ENCODE measurements at places on chromosomes 2 and 18.

GRCh38 chr2:57156231-57156924, 890.2 kb upstream of the VRK2 start:
- DNase-seq = no peak

DNA sequence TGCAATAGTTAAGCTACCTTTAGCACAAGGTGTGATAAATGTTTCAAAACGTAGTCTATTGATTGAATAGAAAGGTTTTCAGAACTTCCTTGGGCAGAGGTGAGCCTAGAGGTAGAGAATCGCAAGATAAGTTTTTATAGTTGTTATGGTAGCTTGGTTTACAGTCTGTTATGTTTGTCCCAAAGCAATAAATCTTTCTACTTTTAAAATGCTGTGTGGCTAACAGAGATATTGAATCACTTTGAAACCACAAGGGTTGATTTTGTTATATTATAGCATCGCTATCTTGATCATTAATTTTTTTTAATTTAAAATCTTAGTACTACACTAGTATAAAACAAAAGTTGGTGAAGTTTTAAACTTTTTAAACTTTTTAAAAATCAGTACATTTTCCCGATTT, 126.7 kb downstream of the TMEM182 start:
- no peak for DNase-seq

GRCh38 chr18:75687626-75688025, 260.1 kb upstream of the SMIM21 start:
- no peak for DNase-seq

DNA sequence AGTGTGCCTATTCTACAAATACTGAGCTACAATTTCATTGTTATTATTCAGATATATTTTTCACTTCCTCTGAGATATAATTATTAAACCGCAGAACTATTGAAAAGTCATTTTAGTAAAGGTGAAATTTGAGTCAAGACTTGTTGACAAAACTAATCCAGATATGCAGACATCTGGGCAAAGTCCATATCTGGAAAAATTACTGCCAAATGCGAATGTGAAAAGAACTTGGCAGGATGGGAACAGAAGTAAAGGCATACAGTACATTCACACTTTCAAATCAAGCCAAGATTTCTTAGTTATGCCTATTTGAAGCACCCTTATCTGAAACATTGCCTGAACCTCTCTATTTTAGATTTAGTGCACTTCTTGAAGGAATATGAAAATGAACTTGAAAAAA, 923.6 kb downstream of the CCDC85A start:
- no peak for DNase-seq

- no peak for DNase-seq
These were observed 84.3 kb upstream of the SESTD1 start for GRCh38 chr2:179348906-179349305.

- no peak for DNase-seq
These were observed 87.1 kb upstream of the CSRNP3 start for GRCh38 chr2:165382362-165382761.

DNA sequence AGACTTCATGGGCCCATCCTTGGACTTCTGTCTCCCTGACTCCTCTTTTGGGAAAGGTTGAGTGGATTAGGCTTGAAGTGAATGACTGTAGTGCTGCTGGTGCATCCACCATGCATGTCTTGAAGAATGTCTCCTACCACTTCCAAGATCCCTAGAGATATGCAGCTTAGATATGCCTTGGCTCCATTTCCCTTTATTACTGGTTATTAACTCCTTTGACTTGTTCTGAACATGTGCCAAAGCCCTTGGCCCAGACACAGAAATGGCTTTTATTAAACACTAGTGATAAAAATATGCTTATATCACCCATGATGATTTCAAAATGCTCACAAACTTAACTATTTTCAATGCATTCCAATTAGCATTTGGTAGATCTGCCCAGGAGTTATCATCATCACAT, 90.0 kb upstream of the SLC14A2 start:
- DNase-seq = no peak

DNA sequence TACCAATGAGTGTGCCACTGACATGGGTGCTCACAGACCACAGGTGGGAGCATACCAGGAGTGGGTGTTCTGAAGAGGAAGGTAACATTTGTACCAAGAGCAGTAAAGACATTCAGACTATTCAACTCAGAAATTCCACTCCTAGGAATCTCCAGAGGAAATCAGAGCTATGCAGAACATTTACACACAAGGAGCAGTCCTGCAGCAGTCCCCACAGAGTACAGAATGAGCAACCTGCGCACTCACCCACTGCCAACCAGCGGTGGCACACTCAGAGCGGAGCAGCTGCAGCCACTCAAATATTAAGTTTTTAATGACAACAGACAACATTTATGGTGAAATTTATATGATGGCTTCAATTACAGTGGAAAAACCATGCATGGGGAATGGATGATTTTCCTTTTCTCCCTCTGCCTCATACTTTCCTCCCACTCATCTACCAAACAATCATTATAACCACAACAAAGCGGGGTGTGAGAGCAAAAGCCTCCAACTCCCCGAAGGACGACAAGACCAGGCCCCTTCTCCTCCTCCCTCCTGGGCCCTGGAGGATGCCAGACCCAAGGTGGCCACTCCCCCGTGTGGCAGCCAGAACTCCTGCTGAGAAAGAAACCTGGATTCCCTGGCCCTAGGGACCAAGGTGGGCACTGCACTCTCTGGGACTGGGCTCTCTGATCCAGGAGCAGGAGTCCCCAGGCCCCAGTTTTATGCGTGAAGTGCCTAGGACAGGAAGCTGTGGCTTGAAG, 5.4 kb downstream of the HS6ST1 start:
- DNase-seq = no peak

GRCh38 chr2:106030287-106031268, 163.5 kb downstream of the UXS1 start:
- DNase-seq = no peak

GRCh38 chr2:28636491-28636890, 115.1 kb upstream of the PPP1CB start:
- DNase-seq = no peak

DNA sequence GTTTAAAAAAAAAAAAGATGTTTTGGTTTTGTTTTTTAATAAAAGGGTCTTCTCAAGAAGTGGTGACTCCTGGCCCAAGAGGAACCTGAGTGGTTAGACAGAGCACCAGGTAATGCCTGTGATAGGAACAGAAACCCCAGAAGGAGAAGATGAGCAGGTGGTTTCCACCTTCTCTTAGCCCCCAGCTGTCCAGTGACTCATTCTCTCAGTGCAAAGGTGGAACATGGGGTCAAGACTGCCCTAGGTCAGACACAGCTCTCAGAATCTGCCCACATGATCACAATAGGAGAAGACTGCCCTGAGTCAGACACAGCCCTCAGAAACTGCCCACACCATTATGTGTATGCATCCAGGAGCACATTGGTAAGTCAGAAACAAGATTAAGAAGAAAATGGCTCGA, 61.8 kb downstream of the TBC1D8 start:
- DNase-seq = no peak

DNA sequence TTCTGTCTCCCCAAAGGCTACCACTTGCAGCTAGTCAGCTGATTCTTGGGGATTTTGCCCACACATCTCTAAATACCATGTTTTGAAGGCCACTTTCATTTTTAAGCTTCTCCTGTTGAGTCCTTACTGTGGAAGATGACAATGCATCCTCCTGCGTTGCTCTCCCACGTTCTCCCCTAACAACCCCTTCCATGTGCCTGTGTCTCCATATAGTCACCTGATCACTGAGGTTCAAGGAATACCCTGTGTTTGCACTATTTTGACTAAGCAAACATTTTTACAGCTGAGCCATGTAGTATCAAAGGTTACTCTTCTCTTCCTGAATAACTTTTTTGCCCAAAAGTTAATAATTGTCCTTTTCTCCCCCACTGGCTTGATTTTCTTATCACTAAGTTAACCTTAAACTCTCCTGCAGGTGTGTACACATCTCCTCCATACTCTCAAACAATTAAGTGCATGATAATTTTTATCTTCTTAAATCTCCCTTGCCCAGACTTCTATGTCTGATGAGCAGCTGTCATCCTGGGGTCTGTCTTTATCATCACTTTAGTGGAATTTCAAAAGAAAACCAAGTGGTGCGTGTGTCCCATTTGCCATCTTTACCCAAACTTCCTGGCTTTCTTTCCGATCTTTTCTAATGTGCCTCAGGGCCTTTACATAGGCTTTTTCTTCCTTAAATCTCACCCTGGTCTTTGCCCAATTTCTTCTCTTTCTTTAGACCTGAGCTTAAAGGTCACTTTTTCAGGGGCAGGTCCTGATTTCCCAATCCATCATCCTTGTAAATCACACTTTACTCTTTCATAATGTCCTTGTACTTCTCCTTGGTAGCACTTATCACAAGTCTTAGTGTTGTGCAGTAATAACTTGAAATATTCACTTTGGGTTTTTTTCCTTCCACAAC, 85.2 kb upstream of the SPATS2L start:
- no peak for DNase-seq

DNA sequence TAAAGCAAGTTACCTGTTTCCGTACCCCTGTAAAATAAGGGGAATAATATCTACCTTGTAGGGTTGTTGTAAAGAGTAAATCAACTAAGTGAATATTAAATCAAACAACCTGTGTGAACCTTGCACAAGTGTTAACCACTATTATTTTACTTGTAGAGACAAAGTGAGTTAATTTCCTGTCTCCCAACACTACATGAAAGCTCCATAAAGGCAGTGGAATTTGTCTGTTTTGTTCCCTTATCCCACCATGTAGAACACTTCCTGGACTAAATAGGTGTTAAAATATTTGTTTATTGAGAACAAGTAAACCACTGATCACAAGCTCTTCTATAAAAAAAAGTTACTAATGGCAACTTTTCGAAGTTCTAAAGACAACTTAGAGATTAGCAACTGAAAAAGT, 3.3 kb downstream of the ARL5A start:
- no peak for DNase-seq

DNA sequence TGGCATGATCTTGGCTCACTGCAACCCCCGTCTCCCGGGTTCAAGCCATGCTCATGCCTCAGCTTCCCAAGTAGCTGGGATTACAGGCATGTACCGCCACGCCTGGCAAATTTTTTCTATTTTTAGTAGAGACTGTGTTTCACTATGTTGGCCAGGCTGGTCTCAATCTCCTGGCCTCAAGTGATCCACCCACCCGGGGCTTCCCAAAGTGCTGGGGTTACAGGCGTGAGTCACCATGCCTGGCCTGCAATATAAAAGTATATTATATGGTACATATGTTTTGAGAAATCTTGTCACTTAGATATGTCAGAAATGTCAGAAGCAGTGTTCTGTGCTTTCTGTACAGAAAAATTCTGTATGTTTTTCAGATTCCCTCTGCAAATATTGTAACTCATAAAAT, 19.2 kb upstream of the XPO1 start:
- DNase-seq = no peak

DNA sequence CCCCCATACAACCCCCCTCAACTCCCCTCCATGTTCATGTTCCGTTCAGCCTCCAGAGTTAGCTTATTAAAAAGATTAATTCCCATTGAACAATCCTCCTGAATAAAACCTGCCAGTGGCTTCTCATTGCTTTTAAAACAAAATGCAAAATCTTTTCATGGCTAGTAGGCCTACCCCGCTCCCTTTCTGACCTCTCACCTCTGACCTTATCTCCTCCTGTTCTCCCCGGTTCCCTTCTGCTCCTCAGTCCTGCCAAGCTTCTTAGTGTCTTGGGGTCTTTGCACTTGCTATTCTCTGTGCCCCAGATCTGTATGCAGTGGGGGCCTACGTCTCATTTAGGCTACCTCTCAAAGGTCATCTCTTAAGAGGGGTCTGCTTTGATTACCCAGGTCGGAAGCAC, 64.3 kb downstream of the RHOB start:
- no peak for DNase-seq

DNA sequence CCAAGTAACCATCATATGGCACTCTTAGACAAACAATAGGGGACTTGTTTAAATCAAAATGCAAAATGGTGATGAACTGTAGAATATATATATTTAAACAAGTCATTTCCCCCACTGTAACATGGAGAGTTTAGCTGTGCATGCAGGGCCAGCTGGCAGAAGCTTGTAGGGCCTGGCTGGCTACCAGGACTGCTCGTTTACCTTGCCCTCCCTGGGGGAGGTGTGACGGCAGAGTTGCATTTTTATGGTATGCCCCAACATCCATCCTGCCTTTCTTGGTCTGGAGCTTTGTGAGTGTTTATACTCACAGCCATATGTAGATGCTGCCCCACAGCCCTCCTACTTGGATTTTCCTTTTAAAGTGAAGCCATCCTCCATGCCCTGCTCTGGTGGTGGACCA, 101.7 kb upstream of the ZFP36L2 start:
- no peak for DNase-seq

DNA sequence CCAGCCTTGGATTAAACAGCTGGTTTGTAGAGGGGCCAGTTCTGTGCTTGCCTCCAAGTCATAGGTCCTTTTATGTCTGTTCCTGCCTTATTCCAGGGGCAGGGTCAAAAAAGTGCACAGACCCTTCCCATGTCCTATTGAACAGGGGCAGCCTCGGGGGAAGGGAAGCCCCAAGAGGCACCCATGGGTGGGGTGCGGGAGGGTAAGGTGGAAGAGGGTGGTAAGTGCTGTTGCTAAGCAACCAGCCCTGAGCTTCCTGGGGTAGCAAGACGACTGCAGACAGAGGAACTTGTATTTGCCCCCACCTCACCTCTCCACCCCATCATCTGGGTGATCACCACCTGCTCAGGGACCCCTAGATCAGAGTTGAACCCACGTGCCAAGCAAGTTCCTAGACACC, 7.7 kb downstream of the DNMT3A start:
- no peak for DNase-seq

GRCh38 chr2:85356186-85356585, 1.6 kb downstream of the ELMOD3 start:
- DNase-seq = no peak

- no peak for DNase-seq
These were observed 33.7 kb downstream of the MRPL33 start for GRCh38 chr2:27805180-27805579.

GRCh38 chr18:59768409-59768808, 71.2 kb upstream of the CCBE1 start:
- DNase-seq = no peak

DNA sequence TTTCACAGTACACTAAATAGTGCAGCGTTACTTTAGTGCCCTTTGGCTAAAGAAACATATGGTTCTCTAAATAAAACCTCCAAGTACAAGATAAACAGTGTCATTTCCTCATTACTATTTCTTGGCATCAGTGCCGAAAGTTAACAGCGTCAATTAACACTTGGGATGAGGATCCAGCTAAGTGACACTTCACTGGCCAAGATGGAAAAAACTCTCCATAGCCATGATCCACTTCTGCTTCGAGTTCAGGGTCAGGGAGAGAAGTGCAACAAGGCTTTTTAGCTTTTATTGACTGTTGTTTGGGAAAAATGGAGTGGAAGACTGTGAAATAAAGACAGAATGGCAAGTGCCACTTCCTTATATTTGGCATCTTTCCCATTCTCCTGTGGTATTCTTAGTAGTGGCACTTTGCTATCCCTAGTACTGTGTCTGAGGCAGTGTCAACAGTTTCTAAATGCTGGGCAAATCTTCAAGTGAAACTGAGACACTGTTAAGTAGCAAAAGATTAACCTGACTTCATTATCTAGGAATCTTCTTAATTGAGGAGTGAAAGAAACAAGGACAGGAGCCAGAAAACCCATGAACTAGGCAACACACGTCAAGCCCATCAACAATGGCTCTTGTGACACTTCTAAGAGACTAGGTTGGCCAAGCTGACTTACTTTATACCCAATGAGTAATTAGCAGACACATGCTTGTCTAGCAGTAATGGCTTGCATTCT, 222.5 kb upstream of the SESTD1 start:
- DNase-seq = no peak

GRCh38 chr2:85143463-85144082, 10.4 kb downstream of the TCF7L1 start:
- DNase-seq = no peak

- no peak for DNase-seq
These were observed 834 bp downstream of the PDCL3 start for GRCh38 chr2:100563407-100564247.

Measured in T-helper 22 cell (primary cell).